Endodermal cell (in vitro differentiated cells): ENCODE measurements at places on chromosomes 4 and X. TPM values are rescaled to one million over a fixed set of nuclear protein-coding genes. Genes with fewer than 3 reads are reported as not detected.

CDX4 gene
- not detected in 3 replicates for total RNA-seq

SMR3B gene
- total RNA-seq = not detected in 2 replicates

MTNR1A gene
- total RNA-seq = 0.59 to 0.75 TPM (median 0.62 TPM) in 3 replicates

BRS3 gene
- not detected in 2 replicates for total RNA-seq

SOX3 gene
- 0.27 to 1.6 TPM (median 0.59 TPM) in 3 replicates for total RNA-seq

SPON2 gene
- total RNA-seq = 1.2 and 2.6 TPM in 2 replicates

CLTRN gene
- 7.2 and 8.5 TPM in 2 replicates for total RNA-seq

FGA gene
- total RNA-seq = 1.7 to 5.6 TPM (median 3.7 TPM) in 3 replicates

HERC5 gene
- 7.3 to 10.1 TPM (median 10.1 TPM) in 3 replicates for total RNA-seq

PDGFC gene
- total RNA-seq = 4.9 to 6.8 TPM (median 6.7 TPM) in 3 replicates

HMX1 gene
- 0.79 and 1.2 TPM in 2 replicates for total RNA-seq

SPARCL1 gene
- 0.18 and 0.26 TPM in 2 replicates for total RNA-seq

CLCN5 gene
- 10.4 and 12.9 TPM in 2 replicates for total RNA-seq

XAGE2 gene
- not detected in 2 replicates for total RNA-seq

ARMCX1 gene
- 28.5 and 28.7 TPM in 2 replicates for total RNA-seq

SH3D19 gene
- total RNA-seq = 50.8 and 55.6 TPM in 2 replicates

TEX28 gene
- total RNA-seq = not detected in 3 replicates

HS6ST2 gene
- 15.9 and 19.4 TPM in 2 replicates for total RNA-seq

PASD1 gene
- total RNA-seq = not detected in 3 replicates

P2RY8 gene
- not detected in 2 replicates for total RNA-seq

FUNDC1 gene
- 19.3 and 21.4 TPM in 2 replicates for total RNA-seq

FGF2 gene
- total RNA-seq = 3.7 to 12.5 TPM (median 10.6 TPM) in 3 replicates

RTL9 gene
- 0.19 to 0.29 TPM in 2 of 3 replicates, not detected in the other for total RNA-seq

BEND4 gene
- total RNA-seq = 11.6 to 20.2 TPM (median 15.0 TPM) in 3 replicates

RHOH gene
- 1.4 to 4.1 TPM (median 2.9 TPM) in 3 replicates for total RNA-seq

EMCN gene
- not detected in 2 replicates for total RNA-seq

TCEANC gene
- 2.4 to 3.6 TPM (median 2.9 TPM) in 3 replicates for total RNA-seq

TRPC5OS gene
- not detected in 3 replicates for total RNA-seq

MAEA gene
- 72.7 and 74.9 TPM in 2 replicates for total RNA-seq

MGAT4D gene
- total RNA-seq = not detected in 2 replicates

BMX gene
- not detected in 2 replicates for total RNA-seq

NSD2 gene
- 127 and 153 TPM in 2 replicates for total RNA-seq

NAA15 gene
- 64.7 and 70.4 TPM in 2 replicates for total RNA-seq

RP2 gene
- total RNA-seq = 11.8 and 12.8 TPM in 2 replicates

GYG2 gene
- 95.8 and 108 TPM in 2 replicates for total RNA-seq

TGIF2LX gene
- total RNA-seq = not detected in 3 replicates

ENAM gene
- not detected in 2 replicates for total RNA-seq

FRMD7 gene
- not detected in 3 replicates for total RNA-seq

TCEAL7 gene
- 4.7 to 19.7 TPM (median 6.7 TPM) in 3 replicates for total RNA-seq

MAGEA4 gene
- 0.14 TPM in 1 of 2 replicates, not detected in the other for total RNA-seq

TRIML2 gene
- 0.32 to 0.63 TPM (median 0.53 TPM) in 3 replicates for total RNA-seq

SLC25A53 gene
- 3.8 and 4.4 TPM in 2 replicates for total RNA-seq

CRMP1 gene
- total RNA-seq = 64.9 and 77.0 TPM in 2 replicates

MOB1B gene
- total RNA-seq = 30.5 and 30.7 TPM in 2 replicates
